ENCODE measurements at places on chromosomes 11 and 22.

DNA sequence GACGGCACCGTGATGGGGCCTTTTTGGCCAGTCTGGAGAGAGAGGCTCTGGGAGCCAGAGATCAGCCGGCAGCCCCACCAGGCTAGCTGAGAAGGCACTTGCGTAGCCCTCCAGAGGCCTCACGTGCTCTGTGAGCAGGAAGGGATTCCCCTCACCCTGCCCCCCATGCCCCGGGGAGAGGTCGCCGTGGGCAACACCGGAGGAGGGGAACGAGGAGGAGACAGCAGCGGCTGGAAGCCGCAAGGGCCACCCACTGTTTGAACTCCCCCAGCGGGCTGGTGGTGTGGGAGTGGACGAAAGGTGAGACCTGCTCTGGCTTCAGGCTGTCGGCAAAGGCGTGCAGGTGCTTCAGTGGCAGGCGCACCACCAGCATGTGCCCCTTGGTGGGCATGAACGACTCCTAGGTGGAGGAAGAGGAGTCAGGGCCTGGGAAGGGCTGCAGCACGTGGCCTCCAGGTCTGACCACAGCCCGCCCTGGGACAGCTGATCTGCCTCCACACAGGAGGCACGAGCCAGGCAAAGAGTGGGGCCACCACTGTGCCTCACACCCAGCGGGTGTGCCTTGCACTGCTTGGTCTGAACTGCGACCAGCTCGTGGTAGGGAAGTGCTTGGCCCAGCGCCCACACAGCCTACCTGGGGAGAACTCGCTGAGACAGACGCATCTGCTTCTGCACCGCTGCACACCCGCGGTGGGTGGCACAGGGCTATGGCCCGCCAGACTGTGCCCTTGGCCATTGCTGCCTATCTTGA is 99.9 kb downstream of the MED15 start:
- no peak for DNase-seq

DNA sequence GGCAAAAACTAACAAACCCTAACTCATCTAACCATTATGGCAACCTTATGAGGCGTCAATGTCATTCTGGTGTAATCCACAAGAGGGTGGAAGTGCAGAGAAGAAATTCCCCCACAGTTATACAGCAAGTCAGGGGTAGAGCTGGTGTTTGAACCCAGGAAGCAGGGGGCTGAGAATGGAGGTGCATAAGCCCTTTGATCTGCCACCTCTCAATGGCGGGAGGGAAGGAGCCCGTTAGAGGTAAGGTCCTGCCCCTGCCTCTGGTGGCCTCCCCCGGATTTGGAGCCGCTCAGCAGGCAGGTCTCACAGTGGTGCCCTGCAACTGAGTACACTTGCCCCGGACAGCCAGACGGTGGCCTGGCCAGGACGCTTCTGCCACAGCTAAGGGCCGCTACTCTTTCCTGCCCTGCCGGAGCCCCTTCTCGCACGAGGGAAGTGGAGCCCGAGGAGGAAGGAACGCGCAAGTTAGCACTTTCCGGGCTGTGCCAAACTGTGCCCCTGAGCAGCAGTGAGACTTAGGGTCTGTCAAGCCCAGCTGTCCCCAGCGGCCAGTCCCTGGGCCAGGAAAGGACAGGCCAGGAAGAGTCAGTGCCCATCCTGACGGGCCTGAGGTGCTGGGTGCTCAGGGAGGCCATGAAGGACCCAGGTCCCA is 1.1 kb downstream of the FXYD2 start:
- DNase-seq, result peak; percentile 44

DNA sequence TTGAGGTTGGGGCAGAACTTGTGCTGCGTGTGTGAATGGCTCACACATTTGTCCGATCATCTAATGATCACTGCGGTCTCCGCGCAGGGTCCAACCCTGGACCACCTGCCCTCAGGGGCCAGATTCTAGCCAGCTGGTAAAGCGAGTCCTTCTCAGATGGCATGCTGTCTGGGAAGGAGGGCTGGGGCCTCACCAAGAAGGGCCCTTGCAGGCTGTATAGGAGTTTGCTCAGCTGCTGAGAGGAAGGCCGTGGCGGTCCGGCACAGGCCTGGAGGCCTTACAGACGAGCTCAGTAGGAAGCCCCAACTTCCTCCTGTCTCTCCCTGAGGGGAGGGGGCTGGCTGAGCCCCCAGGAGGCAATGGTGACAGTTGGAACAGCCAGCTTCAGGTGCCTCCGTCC is 13.7 kb downstream of the PHLDA2 start:
- no peak for DNase-seq

DNA sequence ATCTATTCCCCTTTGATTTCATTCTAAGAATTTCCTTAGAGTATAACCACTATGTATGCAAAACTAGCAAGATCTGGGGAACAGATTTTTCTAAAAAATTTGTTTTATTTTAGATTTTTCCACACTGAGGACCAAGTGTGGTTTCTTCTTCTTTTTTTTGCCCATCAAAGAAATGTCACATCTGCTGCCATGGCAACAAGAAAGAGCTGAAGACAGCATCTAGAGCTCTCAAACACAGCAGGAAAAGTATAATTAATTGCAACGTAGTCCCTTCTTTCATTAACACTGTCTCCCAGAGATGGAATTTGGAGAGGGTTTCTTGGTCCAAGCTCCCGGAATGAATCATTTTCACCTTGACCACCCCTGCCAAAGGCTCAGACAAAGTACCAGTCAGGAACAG is 256.7 kb upstream of the CCDC90B start:
- DNase-seq, result no peak

Data from CD8-positive, alpha-beta T cell (primary cell).